ENCODE measurements at places on chromosomes 6 and 20.

DNA sequence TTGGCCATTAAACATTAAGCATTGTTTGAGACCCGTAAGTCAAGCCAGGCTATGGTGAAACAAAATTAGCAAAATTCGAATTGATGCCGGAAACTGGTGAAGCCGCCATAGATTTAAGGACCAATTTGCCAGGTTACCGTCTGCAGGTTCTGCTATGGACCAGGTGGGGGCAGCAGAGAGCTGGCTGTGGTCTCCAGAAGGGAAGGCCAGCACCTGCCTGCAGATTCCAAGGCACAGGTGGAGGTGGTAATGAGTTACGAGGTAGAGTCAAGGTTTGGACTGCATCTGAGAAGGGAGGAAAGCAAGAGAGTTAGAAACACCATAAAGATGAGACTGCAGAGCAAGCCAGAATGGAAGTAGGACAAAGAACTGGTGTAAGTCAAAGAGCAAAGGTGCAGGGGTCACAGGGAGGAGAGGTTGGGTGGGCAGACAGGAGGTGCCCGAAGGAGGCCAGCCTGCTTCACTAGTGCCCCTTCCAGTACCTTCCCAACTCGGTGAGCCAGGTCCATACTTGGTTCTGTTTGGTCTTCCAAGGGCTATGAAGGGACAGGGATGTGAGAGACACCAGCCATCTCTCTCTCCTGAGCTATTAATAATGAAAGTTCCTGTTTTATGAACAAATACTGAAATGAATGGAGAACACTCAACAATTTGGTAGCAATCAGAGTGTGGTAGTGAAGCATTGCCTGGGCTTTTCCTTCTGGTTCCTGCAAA, 131.6 kb upstream of the ESR1 start:
- peak; percentile 10 for DNase-seq

DNA sequence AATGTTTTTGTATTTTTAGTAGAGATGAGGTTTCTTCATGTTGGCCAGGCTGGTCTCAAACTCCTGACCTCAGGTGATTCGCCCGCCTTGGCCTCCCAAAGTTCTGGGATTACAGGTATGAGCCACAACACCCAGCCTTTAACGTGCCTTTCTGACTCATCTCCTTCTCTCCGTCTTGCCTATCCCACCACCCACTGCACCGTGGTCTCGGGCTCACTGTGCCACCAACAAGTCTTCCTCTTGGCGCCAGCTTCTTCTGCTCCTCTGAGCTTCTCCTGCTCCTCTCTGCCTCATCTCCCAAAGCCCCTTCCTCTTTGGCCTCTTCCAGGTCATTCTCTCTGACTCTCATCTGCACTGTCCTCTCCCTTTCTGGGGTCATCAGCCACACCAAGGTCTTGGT, 41.0 kb downstream of the TMEM242 start:
- no peak for DNase-seq

- no peak for DNase-seq
These were observed 113.6 kb downstream of the TRERF1 start for GRCh38 chr6:42337985-42338743.

DNA sequence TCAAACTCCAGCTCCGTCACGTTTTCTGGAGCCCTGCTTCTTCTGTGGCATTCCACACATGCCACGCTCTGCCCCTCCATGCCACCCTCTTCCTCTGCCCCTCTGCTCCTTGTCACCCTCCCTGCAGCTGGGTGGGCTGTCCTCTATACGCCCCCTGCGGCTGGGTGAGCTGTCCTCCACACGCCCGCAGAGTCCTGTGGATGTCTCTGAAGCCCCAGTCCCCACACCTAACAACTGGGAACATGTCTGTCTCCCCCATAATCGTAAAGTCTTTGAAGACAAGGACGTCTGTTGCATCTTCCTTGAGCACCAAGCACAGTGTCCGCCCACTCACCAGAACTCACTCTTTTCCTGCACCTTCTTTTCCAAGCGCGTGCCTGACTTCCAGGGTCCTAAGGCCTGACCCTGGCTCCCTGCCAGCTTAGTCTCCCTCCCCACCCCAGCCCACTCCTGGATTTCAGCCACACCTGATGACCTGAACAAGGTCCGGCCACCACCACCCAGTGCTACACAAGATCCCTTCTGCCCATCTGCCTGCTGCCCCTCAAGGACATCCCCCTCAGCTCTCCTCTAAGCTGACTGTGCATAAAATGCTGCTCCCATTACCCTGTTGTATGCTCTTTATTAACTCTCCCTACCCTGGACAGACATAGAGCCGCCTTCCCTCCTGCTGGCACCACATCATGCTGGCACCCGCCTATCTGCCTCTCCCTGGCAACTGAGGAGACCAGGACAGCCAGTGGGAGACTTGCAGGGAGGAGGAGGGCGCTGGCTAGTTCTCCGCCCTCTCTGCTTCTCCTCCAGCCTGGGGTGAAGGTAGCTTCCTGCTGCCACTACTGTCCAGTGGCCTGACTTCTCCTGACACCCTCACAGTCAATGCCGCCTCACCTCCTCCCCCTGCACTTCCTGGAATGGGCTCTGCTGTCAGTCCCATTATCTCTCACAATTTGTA, 10.7 kb upstream of the PRR18 start:
- DNase-seq, result no peak

GRCh38 chr6:6699741-6700367, 111.3 kb downstream of the LY86 start:
- DNase-seq, result no peak

- DNase-seq, result no peak
These were observed 532.6 kb downstream of the CBLN4 start for GRCh38 chr20:55472704-55473103.

- no peak for DNase-seq
These were observed 64.3 kb downstream of the ANKS1A start for GRCh38 chr6:34953061-34954025.

- DNase-seq, result no peak
These were observed 54.7 kb downstream of the ELOVL5 start for GRCh38 chr6:53294095-53294494.

- DNase-seq, result no peak
These were observed 945.7 kb downstream of the KIF16B start for GRCh38 chr20:15627501-15627903.

DNA sequence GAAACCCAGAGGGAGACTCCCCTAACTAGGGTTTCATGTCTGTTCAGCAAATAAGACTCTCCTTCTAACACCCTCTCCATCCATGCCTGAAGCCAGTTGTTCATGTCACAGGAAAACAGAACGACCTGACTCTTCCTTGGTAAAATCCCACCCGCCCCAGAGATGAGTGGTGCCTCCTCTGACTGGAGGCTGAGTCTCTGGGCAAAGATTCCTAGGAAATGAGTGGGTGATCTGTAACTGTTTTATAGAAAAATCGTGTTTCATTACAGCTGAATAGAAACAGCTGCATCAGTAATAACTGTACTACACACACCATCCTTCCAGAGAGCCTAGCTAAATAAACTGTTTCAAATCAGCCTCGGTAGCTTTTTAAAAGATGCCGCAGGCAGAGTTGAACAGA, 37.4 kb upstream of the MRPS10 start:
- no peak for DNase-seq

GRCh38 chr6:8953310-8953709, 518.0 kb upstream of the SLC35B3 start:
- no peak for DNase-seq

DNA sequence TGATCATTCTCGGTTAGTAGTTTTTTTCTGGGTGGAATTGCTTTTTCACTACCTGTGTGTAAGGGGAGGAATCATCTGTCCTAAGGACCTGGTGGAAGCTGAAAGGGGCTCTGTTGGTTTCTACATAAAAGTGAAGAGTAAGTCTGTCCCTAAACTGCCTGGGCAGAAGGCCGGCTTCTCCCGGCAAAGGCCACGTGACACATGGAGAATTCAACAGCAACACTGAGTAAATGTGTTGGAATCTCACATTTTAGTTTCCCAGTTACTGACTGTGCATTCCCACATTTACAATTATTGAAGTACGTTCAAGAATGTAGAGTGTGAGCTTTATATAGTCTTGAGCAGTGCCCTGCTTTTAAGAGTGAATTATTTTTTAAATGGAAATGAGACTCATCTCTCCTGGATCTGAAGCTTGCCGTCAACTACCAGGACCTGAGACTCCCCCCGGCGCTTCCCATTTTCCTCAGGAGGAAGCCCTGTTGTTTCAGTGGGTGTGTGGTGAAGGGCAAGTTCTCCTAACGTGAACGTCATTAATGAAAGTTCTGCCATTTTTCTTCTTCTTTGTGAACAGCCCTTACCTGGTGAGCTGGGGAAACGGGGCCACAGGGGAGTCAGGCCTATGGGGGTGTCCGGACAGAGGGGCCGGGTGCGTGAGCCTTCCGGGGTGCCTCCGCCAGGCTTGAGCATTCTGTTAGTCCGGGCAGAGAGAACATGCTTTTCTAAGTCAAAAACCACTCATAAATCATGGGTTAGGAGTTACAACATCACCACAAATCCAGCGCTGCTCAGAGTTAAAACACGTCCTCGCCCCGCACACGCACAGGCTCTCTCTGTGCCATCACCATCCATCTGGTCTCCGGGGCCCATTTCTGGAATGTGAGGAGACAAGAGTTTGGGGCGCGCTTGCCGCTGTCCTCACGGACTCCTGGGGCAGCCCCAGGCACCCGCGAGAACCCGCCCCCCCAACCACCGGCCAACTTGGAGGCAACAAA, 56.6 kb upstream of the SMOC2 start:
- DNase-seq, result no peak

GRCh38 chr6:90249034-90249433, 47.6 kb downstream of the BACH2 start:
- no peak for DNase-seq

DNA sequence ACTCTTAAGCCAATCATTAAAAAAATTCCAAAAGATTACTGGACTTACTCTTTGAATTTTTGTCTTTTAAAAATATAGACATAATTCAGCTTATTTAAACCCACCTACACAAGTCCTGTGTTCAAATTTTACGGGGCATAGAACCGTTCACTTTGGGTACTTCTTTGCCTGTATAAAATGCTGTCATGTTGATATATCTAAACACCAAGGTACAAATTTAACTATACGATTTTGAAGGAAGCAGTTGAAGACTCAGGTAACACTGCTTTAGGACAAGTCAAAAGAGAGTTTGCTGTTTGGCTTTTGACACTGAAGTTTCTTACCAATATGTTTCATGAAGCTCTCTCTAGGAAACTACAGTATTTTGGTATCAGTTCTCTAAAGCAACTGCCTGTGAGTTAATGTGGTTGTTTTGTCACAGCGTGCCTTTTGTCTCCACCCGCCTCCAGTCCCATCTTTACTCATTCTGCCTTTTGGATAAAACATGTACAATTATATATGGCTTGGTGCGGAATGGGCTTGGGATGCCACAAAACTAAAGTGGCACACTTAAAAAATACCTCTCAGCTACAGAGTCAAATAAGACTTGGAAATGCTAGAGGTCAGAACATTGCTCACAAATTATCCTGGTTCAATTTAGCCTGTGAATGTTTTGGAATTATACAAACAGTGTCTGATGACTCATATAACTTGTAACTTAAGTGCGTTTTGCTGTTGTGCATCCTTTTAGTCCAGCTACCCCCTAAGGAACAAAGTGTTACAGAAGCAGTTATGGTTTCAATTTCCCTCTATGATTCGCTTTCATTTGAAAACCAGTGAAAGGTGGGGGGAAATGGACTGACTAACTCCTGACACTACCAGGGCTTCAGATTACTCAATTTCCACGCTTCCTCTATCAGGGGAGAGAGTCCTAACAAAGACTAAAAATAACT, 38.7 kb downstream of the RGS17 start:
- DNase-seq, result no peak

- no peak for DNase-seq
These were observed 330.1 kb downstream of the HDGFL1 start for GRCh38 chr6:22899426-22899825.

DNA sequence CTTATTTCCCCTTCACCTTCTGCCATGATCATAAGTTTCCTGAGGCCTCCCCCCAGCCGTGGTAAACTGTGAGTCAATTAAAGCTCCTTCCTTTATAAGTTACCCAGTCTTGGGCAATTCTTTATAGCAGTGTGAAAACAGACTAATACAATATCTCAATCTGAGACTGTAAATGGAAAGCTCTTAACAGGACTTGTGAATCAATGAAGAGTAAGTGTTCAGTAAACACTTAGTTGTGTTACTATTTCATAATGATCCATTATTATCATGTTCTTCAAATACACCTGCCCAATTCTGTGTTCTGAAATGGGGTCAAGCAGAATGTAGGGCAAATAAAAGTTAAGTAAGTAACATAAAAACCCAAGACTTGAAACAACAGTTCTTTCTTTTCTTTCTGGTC, 266.2 kb downstream of the TENT5A start:
- no peak for DNase-seq

GRCh38 chr20:49785852-49786175, 26.8 kb upstream of the SLC9A8 start:
- no peak for DNase-seq

GRCh38 chr6:161215193-161215592, 58.7 kb downstream of the AGPAT4 start:
- DNase-seq, result no peak

- no peak for DNase-seq
These were observed 47.6 kb downstream of the ZDHHC14 start for GRCh38 chr6:157428427-157429202.

GRCh38 chr6:33092385-33092784, 16.6 kb downstream of the HLA-DPB1 start:
- no peak for DNase-seq

GRCh38 chr6:141403827-141404226, 728.9 kb upstream of the GJE1 start:
- no peak for DNase-seq

DNA sequence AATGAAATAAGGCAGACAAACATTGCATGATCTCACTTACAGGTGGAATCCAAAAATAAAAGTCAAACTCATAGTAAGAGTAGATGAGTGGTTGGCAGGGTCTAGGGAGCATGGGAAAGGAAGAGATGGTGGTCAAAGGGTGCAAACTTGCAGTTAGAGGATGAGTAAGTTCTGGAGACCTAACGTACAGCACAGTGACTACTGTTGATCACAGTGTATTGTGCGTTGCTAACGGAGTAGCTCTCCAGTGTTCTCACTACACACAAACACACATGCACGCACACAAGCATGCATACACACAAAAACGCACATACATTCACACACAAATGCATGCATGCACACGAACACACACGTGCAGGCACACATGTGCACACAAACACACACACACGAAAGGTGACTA, 54.9 kb downstream of the LY86 start:
- DNase-seq, result no peak

DNA sequence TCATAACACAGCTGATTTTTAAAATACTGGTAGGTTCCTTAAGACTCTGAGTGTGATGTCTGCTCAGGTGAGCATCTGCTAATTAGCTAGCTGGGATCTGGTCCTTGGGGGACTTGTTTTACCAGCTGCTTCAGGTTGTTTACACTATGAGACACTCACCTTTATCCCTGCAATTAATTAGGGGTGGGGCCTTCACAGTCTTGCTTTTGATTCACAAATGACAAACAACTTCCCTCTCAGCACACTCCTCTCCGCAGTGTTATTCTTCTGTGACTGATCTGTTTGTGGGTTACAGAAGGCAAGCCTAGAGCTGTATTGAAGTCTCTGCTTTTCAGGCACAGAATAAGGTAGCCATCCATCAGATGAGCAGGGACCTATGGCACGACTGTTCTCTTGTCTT, 62.0 kb upstream of the CD83 start:
- DNase-seq, result no peak

DNA sequence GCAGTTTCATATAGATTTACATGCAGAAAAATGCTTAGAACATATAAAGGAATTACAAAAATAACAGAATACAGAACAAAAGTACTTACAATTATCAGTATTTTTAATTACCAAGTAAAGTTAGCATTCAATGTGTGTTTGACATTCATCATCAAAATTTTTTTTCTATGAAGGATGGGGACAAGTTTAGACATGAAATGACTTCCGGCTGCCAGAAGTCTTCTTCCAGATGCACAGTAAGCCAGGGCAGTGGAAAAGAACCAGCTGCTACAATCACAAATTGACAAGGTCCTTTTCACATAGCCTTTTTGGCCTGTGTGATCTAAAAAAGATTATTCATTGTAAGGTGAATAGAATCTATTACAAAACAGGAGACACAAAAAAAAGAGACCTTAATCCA, 73.8 kb downstream of the HUS1B start:
- no peak for DNase-seq
